Mesothelial cell of epicardium (in vitro differentiated cells): ENCODE measurements at places on chromosomes 11 and 22.

DNA sequence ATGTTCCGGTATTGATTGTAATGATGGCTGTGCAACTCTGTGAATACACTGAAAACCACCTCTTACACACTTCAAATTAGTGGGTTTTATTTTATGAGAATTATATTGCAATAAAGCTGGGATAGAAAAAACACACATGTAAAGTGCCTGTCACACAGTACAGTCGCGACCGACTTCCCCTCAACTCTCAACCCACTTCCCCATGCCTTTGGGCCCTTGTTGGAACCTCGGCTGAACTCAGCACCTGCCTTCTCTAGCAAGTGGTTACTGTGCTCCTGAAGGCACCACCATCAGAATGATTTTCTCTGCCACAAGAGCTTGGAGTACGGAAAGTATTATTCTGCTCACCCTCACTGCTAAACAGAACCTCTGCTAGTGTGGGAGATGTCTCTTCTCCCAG lies 13.5 kb downstream of the KCNJ1 start:
- DNase-seq = no peak

- DNase-seq = no peak
These were observed 712.4 kb downstream of the TBC1D22A start for GRCh38 chr22:47474895-47475294.

GRCh38 chr11:7570938-7571521 lies 57.2 kb downstream of the PPFIBP2 start:
- no peak for DNase-seq

GRCh38 chr11:134882141-134882540 lies 470.1 kb upstream of the B3GAT1 start:
- DNase-seq = no peak

GRCh38 chr11:94546886-94547285 lies 3.2 kb downstream of the FUT4 start:
- no peak for DNase-seq

DNA sequence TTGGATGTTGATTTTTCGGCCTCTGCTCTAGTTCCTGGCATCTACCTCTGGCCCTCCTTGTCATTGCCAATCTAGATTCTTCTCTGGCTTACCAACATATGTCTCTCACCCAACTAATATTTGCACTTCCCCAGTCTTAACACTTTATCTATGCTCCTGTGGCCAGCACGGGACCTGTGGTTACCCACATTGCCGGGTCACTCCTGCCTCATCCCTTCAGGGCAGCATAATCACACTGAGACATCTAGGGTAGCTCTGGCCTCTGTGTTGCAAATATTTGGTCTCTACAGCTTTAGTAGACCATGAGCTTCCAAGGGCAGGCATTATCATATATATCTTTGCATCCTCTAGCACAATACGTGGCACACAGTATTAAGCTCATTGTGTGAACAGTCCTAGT lies 182.0 kb upstream of the ARHGAP20 start:
- DNase-seq = no peak

DNA sequence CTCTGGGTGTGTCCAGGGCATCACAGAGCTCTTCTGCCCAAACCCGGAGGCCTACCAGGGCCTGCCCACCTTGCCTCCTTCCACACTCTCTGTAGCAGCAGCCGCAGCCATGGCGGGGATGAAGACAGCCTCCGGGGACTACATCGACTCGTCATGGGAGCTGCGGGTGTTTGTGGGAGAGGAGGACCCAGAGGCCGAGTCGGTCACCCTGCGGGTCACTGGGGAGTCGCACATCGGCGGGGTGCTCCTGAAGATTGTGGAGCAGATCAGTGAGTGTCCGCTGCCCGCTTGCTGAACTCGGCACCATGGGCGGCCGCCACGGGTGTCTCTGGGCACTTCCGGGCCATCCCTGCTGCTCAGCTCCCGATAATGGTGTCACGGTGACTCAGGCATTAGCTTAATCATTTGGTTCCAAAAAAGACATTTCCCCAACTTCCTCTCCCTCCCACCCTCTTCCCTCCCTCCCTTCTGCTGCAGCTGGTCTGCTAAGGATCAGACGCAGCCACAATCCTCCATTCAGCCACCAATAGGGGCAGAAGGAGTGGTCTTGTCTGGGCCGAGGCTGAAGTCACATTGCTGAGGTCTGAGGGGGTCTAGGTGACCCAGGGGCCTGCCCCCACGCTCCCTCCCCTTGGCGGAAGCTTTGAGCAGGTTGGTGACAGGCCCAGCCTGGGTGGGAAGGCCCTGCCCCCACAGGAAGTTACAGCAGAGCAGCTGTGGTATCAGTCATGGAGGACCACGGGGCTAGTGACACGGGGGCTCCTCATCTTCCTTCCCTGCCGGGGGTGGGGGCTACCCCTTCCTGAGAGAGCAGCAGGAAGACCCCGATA lies 950 bp downstream of the FERMT3 start:
- DNase-seq = no peak

DNA sequence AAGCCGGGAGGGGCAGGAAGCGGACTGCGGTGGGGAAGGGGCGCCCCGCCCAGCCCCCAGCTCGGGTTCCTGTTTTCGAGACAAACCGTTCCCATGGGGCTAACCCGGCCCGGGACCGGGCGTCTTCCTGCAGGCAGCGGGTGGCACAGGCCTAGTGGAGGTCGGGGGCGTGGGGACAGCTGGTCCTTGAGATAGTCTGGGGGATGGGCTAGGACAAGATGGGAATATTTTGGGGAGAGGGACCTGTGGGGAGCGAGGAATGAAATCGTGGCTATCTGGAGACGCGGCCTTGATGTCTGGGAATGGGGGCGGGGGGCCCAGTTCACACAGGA lies 1.2 kb upstream of the RASGRP2 start:
- DNase-seq = no peak

GRCh38 chr22:37627121-37627520 lies 12.3 kb upstream of the SH3BP1 start:
- DNase-seq = no peak

DNA sequence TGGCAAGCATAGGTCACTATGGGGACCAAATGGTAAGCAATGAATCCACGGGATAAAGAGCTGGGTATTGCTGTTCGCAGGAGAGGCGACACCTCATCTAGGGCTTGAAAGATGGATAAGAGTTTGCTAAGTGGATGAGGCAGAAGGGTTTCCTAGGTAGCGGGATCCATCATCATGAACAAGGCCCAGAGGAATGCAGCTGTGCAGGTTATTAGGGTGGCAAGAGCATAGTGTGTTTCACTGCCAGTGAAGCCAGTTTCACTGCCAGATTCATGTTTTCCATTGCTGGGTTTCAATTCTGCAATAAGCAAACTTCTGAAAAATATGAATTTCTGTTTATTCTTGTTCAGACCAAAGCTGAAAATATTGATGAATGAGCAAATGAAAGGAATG lies 27.2 kb downstream of the WEE1 start:
- DNase-seq = no peak

- DNase-seq = no peak
These were observed 5.0 kb upstream of the PYGM start for GRCh38 chr11:64764753-64765152.

DNA sequence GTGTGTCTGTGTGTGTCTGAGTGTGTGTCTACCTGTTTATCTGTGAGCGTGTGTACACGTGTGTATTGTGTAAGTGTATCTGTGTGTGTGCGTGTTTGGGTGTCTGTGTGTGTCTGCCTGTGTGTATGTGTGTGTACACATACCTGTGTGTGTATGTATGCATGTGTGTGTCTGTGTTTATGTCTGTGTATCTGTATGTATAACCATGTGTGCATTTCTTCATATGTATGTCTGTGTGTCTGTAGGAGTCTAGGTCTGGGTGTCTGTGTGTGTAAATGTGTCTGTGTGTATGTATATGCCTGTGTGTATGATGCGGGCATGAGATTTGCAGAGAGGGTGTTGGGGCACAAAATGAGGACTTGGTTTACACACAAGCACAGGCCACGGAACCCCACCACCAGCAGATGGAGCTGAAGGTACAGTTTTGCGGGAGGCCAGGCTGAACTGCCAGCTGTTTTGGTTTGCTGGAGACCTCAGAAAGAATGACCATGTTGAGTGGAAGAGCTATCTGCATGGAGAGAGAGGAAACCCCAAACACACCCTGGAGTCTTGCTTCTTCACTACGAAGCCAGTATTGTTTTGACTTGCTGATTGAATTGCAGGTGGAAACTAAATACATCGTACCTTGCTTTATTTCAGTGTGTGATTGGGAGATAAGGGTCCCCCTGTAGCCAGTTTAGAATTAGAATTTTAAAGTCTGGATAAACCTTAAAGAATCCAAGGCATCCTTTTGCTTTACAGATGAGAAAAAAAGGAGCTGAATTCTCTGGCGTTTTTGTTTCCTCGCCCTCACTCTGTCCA lies 497.2 kb downstream of the NTM start:
- DNase-seq = peak; percentile 74
